ENCODE measurements at places on chromosomes 1 and 21.

DNA sequence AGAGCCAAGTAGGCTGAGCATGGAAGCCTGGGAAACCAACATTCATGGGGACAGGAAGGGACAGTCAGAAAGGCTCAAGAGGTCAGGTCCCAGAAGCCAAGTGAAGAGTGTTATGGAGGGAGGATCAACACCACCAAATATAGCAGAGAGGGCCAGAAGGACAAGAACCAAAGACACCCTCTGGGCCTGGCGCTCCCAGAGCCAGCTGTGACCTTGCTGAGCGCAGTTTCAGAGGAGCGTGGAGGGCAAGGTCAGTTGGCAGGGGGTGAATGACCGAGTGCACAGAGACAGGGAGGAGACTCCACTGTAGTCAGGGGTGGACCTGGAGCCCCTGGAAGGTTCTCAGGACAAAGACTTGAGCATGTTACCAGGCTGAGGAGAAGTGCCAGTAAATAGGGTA lies 4.4 kb upstream of the ASCL5 start:
- no peaks in the 10 kb centered on the region for H3K4me1 ChIP-seq
- H3K4me3 ChIP-seq: no peak overlapping the region
- no peaks in the 10 kb centered on the region for H3K36me3 ChIP-seq
- H3K27ac ChIP-seq: no peak overlapping the region
- H3K27me3 ChIP-seq: no peaks in the 10 kb centered on the region
- DNase-seq: no peak

GRCh38 chr1:60895252-60895651 lies 187.1 kb upstream of the NFIA start:
- H3K4me3 ChIP-seq: no peak overlapping the region
- H3K27me3 ChIP-seq: peaks cover 14% of the 10 kb centered on the region
- DNase-seq: no peak

GRCh38 chr1:117615474-117615873 lies 9.6 kb downstream of the TENT5C start:
- H3K27ac ChIP-seq: no peak overlapping the region
- peaks cover 82% of the 10 kb centered on the region for H3K36me3 ChIP-seq
- peak; percentile 28 for DNase-seq
- H3K4me1 ChIP-seq: peaks cover 93% of the 10 kb centered on the region
- no peaks in the 10 kb centered on the region for H3K27me3 ChIP-seq

- H3K36me3 ChIP-seq: no peaks in the 10 kb centered on the region
- DNase-seq: no peak
- peaks cover 9% of the 10 kb centered on the region for H3K4me1 ChIP-seq
- no peak overlapping the region for H3K4me3 ChIP-seq
- no peak overlapping the region for H3K27ac ChIP-seq
- H3K27me3 ChIP-seq: peaks cover 3% of the 10 kb centered on the region
These were observed 3.8 kb downstream of the RGS13 start for GRCh38 chr1:192639607-192640368.

Measured in activated CD4-positive, alpha-beta memory T cell treated with anti-CD3 and anti-CD28 coated beads, Interleukin-2, amount 10 ng/mL, durations not matched to agents 7 days and 5 days (primary cell).